ENCODE measurements at places on chromosomes 1 and 21.

DNA sequence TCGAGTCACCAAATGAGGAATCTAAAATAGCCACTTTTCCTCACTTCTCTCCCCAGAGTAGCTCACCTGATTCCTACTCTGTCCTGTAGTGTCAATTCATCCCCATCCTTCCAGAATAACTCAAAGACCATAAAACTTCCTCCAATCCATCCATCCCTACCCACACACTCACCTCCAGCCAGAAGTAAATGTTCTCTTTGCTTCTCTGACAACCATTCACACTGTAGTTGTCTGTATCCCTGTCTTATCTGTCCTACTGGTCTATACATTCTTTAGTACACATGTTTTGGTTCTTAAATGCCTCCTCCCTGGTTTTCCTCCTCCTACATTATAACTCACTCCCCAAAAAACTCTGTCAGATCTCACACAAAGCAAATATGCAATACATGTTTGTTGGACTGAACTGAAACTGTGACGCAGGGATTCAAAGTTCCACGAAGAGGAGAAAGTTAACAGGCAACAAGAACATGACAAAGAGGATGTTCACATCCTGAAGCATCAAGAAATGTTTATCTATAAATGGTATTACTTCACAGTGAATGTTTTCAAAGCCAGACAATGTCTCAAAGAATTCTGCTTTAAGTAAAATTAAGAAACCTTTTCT is 11.0 kb downstream of the TP53BP2 start:
- peak; percentile 34 for DNase-seq

DNA sequence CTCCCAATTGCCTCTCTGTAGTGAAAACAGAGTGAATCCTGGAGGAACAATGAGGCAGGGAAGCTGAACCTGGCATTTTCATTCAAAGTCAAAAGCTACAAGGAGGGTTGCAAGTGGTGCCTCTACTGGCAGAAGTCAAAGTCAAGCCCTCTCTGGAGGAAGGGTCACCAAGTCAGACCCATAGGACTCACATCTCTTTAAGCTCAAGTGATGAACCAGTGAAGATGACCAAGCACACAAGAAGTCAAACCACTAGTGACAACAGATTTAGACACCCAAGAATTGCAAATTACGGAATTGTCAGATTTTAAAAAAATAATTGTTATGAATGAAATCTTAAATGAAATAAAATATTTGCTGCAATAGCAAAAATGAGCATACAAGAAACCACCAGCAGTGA is 81.1 kb upstream of the ATP1B1 start:
- no peak for DNase-seq

GRCh38 chr1:17190010-17190995 is 14.6 kb upstream of the PADI1 start:
- peak; percentile 97 for DNase-seq

GRCh38 chr1:194447636-194448035 is 1261.2 kb upstream of the B3GALT2 start:
- DNase-seq, result peak; percentile 10

DNA sequence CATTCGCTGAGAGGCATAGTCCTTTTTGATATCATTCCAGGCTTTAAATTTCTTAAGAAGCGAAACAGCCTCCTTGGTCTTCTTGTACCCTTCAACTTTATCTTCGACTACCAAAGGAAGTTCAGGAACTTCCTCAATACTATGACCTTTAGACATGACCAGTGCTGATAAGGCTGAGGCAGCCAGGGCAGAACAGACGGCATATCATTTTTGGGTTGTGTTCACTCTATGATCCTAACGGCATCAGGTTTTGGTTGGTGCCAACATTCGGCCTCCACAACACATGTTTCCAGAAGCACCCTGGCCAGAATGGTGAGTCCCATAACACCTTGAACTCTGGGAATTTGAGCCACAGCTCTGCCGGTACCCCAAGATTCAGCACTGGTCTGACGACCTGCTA is 31.4 kb upstream of the MYOC start:
- DNase-seq, result no peak

- DNase-seq, result peak; percentile 11
Observed at GRCh38 chr1:36864823-36865601, 169.3 kb downstream of the GRIK3 start.

DNA sequence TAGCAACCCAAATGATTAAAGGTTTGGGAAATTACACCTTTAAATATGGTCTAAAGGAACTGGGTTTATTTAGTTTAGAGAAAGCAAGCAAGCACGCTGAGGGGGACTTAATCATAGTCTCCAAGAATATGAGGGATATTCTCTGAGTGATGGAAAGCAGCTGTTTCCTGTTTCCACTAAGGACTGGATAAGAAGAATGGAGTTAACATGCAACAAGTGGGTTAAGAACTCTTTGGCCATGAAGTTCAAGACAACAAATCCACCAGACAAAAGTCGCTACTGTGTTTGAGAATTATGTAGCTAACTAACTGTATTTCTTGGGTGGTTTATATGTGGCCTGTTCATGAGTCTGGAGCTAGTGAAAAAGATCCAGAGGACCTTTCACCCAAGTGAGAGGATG is 85.7 kb downstream of the TGFB2 start:
- DNase-seq, result no peak

DNA sequence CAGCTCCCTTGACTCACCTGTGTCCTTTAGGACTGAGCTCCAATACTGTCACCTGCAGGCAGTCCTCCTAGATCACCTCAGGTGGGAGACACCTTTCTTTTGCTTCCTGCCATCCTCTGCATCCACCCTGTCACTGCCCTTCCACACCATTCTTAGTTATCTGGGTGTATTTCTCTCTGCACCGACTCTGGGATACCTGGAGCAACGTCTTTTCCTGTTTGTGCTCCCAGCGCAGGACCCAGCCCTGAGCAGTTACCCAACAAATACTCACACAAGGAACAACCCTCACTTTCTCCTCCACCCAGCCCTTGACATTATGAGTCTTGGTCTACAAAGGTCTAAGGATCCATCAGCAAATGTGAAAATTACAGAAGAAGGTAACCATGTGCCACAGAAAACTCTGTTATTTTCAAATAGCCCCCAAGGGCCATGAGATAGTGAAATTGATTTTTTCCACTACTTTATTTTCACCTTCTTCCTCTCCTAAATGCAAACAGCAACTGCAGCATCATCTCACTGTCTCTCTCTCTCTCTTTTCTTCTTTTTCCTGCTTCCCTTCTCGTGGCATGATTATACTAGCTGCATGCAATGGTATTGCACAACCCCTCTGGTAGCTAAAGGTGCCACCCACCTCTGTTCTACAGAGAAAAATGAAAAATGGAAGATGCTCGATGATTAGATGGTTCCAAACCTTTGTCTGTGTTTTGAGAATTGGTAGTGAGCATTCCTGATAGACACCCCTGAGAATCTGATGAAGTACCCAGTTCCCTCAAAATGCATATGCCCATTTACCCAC is 89.0 kb downstream of the MIS18A start:
- DNase-seq, result no peak

GRCh38 chr1:53945183-53945432 is 391 bp downstream of the IFT25 start:
- no peak for DNase-seq

DNA sequence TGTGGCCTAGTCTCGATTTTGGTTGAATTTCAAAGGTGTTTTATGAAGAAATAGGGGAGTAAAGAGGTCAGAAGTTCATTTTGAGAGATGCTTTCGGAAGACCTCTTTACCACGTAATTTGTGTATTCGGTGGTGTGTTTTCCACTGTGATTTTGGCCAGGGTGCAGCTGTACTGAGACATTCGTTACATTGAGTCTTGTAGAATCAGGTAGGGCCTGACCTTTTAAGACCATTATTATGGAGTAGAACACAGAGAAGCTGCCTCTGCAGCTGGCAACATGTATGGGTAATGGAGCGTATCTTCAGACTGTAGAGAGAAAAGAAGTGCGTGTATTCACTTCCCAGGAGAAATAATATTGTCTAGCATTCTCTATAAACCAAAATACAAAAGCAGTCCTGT is 326.5 kb downstream of the PDE4B start:
- DNase-seq, result no peak

GRCh38 chr1:226523646-226524406 is 24.7 kb upstream of the STUM start:
- DNase-seq, result no peak

- peak; percentile 66 for DNase-seq
Observed at GRCh38 chr1:11929849-11930248, 3.6 kb upstream of the KIAA2013 start.

- no peak for DNase-seq
Observed at GRCh38 chr1:3625151-3625907, 514 bp downstream of the TPRG1L start.

DNA sequence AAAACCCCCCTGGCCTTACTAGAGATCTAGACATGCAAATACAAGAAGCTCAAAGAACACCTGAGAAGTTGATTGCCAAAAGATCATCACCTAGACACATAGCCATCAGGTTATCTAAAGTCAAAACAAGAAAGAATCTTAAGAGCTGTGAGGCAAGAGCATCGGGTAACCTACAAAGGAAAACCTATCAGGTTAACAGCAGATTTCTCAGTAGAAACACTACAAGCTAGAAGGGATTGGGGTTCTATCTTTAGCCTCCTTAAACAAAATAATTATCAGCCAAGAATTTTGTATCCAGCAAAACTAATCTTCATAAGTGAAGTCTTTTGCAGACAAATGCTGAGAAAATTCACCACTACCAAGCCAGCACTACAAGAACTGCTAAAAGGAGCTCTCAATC is 12.2 kb upstream of the SPRR2F start:
- no peak for DNase-seq

GRCh38 chr1:203250911-203251310 is 21.4 kb upstream of the CHIT1 start:
- DNase-seq, result no peak

DNA sequence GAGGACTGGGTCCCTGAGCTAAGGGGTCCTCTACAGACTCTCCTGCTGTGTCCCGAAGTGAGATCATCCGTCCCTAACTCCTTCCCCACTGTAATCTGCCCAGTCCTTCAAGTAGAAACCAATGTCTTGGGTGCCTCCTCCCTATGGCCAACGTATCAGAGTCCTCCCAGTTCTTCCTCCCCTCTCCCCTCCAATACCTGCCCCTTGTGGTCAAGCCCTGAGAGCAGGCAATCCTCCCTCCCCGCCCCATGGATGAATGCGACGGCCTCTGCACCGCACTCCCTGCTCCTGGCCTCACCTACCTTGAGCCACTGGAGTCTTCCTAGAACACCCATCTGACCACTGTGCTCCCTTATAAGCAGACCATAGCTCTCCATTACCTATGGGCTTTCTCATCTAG is 31.1 kb downstream of the HTR6 start:
- DNase-seq, result no peak

- no peak for DNase-seq
Observed at GRCh38 chr1:70633004-70633403, 221.9 kb downstream of the CTH start.

GRCh38 chr1:49036700-49037099 is 260.0 kb upstream of the BEND5 start:
- no peak for DNase-seq

GRCh38 chr1:216793303-216793702 is 70.1 kb upstream of the ESRRG start:
- DNase-seq, result peak; percentile 39

DNA sequence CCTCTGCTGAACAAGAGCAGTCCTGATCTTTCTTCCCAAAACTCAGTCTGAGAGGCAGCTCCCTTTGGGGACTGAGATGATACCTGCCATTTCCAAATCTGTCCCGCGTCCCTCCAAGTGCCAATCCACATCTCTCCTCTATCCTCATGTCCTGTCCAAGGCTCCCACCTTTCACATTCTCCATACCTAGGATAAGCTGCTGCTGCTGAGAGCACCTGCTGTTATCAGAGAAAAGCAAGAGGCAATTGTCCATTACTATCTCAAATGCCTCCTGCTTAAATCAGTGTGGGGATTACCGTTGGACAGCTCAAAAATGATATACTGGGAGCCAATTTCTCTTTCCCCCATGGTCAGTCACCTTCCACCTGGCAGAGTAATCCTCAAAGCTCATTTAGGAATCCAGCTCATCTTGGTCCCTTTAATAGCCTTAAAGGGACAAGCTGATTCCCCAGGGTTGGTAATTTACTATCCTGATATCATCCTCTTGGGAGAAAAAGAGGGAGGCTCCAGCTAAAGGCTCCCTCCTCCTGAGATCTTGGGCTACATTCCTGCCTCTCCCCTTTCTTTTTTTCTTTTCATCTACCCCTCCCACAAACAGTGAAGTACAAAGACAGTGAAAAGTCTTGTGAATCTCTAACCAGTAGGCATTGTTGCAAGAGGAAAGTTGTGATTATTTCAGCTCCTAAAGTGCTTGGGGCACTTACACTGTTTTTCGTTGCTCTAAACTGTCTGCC is 278.1 kb upstream of the CAMK1G start:
- no peak for DNase-seq

GRCh38 chr21:32861866-32862265 is 90.3 kb upstream of the PAXBP1 start:
- DNase-seq, result no peak

GRCh38 chr21:32520875-32521735 is 64.2 kb downstream of the TCP10L start:
- DNase-seq, result peak; percentile 86

DNA sequence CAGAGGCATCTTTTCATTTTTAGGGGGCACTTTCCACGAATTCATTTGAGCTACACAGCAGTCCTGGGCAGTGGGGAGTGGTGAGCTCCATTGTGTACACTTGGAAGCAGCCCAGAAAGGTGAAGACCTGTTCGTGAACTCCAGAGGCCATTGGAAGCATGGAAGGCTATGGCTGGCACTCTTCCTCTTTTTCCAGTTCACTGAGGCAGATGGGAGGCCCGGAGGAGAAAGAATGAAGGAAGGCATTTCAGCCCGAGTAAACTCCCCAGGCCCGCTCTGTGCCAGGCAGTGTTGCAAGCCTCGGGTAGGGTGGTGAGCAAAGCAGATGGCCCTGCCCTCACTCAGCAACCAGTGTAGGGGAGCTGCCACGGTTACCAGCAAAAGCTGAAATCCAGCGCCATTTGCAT is 673 bp upstream of the DHCR24 start:
- DNase-seq, result no peak

GRCh38 chr1:91725989-91726721 is 159.8 kb downstream of the TGFBR3 start:
- DNase-seq, result no peak

DNA sequence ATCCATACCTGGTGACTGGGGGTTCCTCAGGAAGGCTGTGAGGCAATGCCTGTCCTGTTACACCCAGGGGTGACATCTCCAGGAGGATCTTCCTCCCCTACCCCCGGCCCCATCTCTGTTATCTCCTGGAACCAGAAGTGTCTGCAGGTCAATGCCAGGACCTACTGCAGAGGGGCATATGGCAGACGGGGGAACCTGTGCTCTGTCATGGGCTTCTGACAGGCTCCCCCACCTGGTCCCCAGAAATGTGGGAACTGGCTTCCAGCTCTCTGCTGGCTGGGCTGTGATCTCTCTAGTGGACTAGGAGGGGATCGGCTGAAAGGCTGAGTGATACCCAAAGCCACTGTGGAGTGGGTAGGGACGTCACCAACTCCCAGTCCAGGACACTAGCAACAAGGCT is 21.0 kb downstream of the KCND3 start:
- DNase-seq, result no peak
